ENCODE measurements at places on chromosomes 16 and 17. TPM values are rescaled to one million over a fixed set of nuclear protein-coding genes. Genes with fewer than 3 reads are reported as not detected.

Gene CRHR1
- not detected for total RNA-seq

Gene FOXC2
- total RNA-seq = 5.5 TPM

Gene NEK8
- 2.1 TPM for total RNA-seq

Gene TNFRSF17
- not detected for total RNA-seq

Gene KRT15
- total RNA-seq = 0.67 TPM

Gene CLDN6
- total RNA-seq = 0.15 TPM

Gene SHISA9
- total RNA-seq = not detected
